ENCODE measurements at places on chromosomes 1 and 21.

DNA sequence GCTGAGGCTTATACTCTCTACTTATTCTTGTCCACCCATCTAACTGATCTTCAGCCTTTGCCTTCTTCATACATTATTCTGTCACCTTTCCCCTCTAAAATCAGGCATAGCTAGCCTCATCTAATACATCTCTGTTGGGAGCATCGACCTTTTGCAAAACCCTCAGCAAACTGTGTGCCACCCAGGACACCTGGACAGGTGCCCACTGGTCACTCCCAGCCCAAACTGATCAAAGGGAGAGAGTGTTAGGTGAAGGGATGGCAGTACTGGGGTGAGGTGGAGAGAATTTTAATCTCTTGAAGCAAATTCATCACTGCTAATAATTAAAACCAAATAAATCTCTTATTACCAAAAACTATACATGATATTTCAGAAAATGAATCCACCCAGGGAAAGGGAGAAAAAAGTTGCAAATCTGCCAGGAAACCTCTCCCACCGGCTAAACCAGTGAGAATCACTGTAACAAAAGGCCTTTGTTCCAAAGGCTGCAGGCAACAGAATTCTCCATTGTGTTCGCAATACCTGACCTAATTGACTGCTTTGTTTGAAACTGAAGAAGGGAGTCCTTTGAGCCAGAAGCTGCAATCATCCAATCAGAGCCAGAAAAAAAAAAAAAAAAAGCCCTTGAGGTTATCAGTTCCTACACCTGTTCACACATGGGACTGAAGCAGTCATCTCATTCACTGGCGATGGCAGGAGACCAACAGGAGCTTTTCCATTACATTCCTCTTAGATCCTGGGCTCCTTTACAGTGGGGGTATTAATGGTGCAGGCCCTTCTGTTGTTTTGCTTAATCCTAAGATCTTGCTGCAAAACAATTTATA, 172.6 kb downstream of the APP start:
- no peak for DNase-seq

- DNase-seq: no peak
These were observed 29.9 kb upstream of the DDAH1 start for GRCh38 chr1:85494904-85495266.

- DNase-seq: no peak
These were observed 355.5 kb downstream of the LMO4 start for GRCh38 chr1:87684194-87684593.

GRCh38 chr21:42983103-42983502, 8.7 kb downstream of the PKNOX1 start:
- DNase-seq: no peak

DNA sequence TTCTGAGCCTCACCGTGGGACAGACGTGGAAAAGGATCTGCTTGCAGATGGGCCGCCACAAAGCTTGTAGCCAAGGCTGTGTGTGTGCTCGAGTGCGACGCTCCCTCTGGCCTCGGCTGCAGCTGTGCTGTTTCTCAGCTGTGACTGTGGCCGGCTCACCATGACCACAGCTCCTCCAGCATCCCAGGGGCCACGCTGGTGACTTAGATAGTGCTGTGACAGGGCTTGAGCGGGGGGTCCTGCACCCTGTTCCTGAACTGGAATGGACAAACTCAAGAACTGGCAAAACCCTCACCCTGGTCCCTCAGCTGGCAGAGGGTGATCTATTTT, 17.4 kb upstream of the ACTRT2 start:
- no peak for DNase-seq

DNA sequence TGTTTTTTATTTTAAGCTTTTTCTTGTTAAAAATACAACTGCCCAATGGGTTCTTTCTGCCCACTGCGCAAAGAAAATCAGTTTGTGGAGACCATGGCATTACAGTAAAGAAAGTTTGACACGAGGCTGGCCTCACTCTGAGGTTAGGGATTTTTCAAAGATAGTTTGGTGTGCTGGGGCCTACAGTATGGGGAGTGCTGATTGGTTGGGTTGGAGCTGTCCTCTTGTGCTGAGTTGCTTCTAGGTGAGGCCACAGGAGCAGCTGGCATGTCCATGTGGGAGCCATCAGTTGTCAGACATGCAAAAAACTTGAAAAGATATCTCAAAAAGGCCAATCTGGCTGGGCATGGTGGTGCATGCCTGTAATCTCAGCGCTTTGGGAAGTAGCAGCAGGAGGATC, 14.0 kb downstream of the OSBPL9 start:
- no peak for DNase-seq

DNA sequence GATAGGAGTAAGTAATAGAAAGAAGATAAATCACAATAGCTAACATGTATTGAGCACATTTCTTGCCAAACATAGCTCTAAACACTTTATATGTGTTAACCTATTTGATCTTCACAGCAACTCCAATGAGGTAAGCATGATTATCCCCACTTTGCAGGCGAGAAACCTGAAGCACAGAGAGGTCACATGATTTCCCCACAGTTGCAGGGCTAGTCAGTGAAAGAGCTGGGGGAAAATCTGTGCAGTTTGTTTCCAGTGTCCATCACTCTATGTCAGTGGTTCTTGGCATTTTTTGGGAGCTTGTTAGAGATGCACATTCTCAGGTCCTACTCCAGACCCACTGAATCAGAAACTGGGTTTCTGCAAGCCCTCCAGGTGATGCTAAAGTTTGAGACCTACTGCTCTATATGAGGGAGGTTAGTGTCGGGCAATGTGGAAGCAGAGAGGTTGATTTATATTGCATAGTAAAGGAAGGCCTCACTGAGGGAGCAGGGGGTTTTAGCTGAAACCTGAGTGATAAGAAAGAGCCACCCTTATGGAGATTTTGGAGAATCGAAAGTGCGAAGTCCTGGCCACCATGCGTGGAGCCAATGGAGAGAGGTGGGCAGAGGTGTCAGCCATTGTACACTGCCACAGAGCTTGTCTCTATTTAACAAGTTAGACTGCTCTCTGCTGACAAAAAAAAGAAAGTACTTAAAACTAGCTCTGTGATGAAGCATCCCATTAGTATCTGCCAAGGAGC, 20.9 kb downstream of the MCOLN3 start:
- DNase-seq: no peak

- no peak for DNase-seq
These were observed 16.0 kb upstream of the CHIA start for GRCh38 chr1:111274653-111275052.

GRCh38 chr1:10841118-10841517, 44.7 kb upstream of the CASZ1 start:
- DNase-seq: no peak

GRCh38 chr1:154463512-154463990, 38.5 kb upstream of the TDRD10 start:
- no peak for DNase-seq

- DNase-seq: no peak
These were observed 69.2 kb downstream of the NME7 start for GRCh38 chr1:169298441-169298840.

- DNase-seq: no peak
These were observed 34.9 kb downstream of the IGSF21 start for GRCh38 chr1:18142471-18142870.

DNA sequence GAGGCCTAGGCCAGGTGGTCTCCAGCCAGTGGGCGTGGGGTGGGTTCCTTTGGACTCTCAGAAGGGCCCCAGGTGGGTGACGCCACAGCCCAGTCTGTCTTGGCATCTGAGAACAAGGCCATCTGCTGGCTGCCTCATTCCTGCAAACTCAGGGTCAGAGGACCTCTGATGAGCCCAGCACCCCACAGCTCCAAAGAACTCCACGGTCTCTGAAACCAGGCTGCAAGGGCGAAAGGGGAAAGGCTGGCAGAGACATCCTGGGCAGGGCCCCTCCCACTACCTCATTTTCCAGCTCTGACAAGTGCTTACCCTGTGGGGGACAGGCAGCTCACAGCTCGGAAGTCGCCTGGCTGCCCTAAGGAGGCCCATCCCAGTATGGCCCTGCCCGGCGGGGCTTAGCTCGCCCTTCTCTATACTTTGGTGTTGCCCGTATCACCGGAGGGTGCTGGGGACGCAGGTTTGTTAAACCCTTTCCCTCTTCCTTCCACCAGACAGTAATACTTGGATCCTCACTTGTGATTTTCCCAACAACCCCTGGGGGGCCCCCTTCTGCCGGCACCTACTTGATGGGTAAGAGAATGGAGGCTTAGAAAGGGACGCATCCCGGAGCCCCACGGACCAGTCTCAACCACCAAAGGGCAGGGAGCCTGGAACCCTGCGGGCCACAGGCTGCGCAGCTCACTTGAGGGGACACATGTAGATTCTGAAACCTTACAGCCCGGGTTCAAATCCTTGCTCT, 10.9 kb upstream of the EDN2 start:
- DNase-seq: no peak

GRCh38 chr1:63575340-63575826, 17.8 kb upstream of the PGM1 start:
- DNase-seq: no peak

- no peak for DNase-seq
These were observed 247.2 kb downstream of the DUSP10 start for GRCh38 chr1:221494670-221495069.

- no peak for DNase-seq
These were observed 39.7 kb downstream of the F13B start for GRCh38 chr1:197027359-197027758.

DNA sequence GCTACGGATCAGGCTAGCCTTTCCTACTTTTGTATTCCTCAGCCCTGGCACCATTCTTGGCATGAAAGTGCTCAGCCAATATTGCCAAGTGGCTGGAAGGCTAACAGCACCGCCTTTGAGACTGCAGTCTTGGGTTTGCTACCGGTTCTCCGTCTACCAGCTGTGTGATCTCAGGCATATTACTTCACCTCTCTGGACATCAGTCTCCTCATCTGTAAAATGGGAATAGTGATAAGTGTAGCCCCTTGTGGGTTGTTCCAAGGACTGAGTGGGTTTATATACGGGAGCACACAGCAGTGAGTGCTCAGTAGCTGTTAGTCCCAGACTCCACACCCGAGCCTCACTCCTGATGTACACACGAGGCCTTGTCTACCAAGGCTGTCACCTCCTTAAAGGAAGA, 13.7 kb downstream of the TFAP2E start:
- no peak for DNase-seq

DNA sequence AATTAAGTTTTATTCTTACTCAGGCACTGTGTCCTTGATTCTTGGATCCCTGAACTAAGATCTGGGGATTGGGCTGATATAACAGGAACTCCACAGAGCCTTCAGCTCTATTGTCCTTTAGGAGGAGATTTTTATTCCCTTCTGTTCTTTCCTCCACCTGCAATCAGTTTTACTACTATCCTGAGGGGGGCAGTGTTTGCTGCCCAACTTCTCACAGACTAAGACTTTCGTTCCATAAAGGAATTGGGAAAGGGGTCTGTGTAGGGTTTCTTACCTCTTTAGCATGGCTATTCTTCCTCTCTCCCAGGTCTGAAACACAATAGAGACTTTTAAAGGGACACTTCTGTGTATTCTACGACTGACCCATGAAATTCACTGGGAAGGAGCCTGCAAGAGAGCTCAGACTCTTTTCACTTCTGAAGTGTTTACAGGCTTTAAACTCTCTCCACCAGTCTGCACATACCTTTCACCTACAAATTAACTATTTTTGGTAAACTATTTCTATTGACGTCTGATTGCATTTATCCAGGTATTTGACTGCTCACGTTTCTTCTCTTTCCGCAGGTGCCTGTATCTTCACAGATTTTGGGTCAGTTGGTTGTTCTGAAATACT, 103.3 kb upstream of the DEPDC1 start:
- no peak for DNase-seq

DNA sequence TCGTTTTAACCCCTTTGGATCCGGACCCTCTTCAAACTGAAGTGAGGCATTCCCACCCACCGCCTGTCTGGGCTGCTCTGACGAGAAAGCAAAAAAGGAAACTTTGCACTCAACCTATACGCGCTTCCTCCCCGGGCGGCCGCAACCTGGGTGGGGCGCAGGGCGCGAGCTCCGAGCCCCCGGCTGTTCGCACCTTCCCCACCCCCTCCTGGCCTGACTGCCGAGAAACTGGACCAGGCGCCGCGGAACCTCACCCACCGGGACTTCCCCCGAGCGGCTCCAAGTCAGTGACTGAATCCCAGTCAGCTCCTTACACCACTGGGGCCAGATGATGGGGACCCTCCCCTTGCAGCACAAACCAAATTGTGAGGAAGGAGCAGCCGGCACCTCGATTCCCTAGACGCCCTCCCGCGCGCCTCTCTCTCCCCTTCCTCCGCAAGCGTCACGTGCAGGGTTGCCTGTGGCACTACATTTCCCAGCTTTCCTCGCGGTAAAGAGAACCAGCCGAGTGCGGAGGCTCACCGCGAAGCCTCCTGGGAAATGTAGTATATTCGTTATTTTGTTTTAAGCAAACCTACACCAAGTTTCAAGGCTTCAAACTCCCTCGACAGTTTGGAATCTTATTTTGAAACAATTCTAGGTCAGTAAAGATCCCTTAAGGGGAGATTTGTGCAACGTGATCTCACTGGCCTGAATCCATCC, at the start of gene RAB29:
Gene RAB29, minus strand, starts transcription at position 468 of the 702 bp plus-strand sequence. CDS start 526 bp downstream, outside the sequence.
- peak; percentile 56 for DNase-seq

- no peak for DNase-seq
These were observed 54.7 kb downstream of the CD2 start for GRCh38 chr1:116808848-116809508.

DNA sequence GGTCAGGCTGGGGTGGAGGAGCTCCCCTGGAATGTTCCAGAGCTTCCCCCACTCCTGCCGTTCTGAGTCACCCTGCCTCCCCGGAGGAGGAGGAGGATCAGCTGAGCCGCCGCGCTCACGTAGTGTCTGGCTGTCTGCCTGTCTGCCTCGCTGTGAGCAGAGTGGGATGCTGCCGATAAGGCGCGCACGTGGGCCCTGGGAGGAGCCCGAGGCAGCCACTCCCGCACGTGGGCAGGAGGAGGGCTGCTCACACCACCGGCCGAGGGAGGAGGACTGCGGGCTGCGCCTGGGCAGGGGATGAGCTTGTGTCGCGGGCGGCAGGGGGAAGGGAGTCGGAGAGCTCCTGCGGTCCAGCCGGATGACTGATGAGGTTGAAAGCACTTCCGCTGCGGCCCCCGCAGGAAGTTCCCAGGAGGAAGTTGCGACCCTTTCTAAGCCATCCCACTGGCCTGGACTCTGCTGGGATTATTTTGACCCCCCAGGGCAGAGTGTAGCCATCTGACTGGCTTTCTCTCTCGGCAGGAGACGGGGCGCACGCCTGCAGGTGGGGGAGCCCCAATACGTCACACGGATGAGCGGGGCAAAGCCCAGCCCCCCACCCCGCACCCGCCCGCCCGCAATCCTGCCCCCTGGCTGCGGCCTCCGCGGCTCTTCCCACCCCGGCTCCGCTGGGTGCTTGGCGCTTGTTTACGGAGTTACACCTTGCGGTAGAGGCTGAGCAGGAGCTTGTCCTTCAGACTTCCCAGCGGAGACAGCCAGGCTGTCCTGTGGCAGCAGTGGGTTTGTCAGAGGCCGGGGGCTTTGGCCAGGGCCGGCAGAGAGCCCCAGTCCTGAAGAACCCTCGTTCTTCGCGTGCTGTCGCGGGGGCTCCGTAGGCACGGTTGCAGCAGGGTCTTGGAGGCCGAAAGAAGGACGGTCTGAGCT, 9.8 kb downstream of the PDXK start:
- peak; percentile 82 for DNase-seq

- peak; percentile 48 for DNase-seq
These were observed 164.6 kb downstream of the ACTL8 start for GRCh38 chr1:17919525-17920439.

GRCh38 chr21:21007606-21008005, 9.4 kb downstream of the NCAM2 start:
- no peak for DNase-seq

GRCh38 chr1:183164340-183164739, 21.7 kb upstream of the LAMC2 start:
- no peak for DNase-seq
